ENCODE measurements at places on chromosomes 5 and 9. TPM values are rescaled to one million over a fixed set of nuclear protein-coding genes. Genes with fewer than 3 reads are reported as not detected.
A peak's percentile ranks its signal among the peaks of the same experiment; 100 is the strongest.

Gene PIK3R1
- polyA plus RNA-seq: 69.2 TPM

Gene BARX1
- polyA plus RNA-seq: 0.33 TPM

Gene TAF11L10
- not detected for polyA plus RNA-seq

Gene UHRF2
- polyA plus RNA-seq: 55.0 TPM

- DNase-seq: no peak
Observed at GRCh38 chr5:76755779-76756637, 40.1 kb downstream of the F2R start.

- DNase-seq: no peak
Observed at GRCh38 chr5:65475895-65476294, 5.8 kb downstream of the ADAMTS6 start.

DNA sequence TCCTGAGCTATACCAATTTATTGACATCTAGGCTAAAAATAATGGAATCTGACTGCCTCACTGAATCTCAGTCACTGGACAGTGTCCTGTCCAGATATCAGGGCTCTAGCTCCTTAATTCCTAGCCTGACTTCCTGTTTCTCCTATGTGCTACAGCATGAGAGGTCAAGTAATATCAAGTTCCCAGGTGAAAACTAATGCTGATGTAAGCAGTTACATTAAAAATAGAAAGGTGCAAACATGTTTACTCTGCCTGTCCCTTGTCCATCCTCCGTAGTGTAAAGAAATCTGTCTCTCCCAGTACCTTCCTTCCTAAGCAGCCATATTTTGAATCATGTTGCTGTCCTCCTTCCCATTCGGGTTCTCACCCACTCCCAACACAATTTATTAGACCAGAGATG lies 145.9 kb upstream of the GHR start:
- no peak for DNase-seq

GRCh38 chr9:108049671-108050494 lies 560.3 kb upstream of the KLF4 start:
- no peak for DNase-seq

DNA sequence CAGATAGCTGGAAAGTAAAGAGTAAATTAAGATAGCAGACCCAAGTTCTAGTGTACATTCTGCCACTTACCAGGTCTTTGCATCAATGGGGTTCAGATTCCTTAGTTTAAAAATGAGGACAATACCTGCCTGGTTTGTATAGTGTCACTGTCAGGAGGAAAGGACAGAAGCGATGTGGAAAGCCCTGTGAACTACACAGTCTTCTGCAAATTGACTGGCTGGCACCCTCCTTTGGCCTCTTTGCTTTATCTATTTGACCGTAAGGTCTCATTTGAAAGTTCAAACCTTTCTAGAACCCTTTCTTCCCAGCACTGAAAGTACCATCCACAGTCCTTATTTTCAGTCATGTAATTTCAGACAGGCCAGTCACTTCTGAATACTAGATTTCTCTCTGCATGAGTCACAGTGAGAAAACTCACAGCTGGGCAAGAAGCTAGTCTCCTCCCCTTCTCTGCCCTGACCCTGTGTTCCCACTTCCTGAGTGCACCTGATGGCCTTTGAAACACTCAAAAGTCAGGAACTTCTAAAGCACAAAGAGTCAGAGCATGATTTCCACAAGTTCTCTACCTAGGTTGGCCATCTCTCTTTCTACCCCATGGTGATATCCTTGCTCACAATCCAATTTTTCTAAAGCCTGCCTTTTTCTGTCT lies 91.3 kb upstream of the RASEF start:
- DNase-seq: no peak

- DNase-seq: peak; percentile 46
Observed at GRCh38 chr5:43065387-43065947, 25.3 kb upstream of the ANXA2R start.

DNA sequence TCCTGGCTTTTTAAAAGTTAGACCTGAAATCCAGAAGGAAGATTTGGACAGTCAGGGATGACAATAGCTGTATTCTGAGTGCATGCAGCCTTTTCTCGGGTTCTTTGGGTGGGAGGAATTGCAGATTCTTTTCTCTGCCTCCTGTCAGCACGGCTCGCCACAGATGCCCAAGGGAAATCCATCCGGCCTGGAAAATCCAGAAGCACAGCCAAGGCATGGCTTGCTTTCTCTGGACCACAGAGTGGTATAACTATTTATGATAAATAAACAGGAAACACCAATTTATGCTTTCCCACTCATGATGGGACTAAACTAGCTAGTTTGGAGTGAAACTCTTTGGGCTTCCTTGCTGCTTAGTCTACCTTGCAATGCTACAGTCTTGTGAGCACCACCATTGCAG lies 59.1 kb downstream of the C9orf152 start:
- DNase-seq: no peak

DNA sequence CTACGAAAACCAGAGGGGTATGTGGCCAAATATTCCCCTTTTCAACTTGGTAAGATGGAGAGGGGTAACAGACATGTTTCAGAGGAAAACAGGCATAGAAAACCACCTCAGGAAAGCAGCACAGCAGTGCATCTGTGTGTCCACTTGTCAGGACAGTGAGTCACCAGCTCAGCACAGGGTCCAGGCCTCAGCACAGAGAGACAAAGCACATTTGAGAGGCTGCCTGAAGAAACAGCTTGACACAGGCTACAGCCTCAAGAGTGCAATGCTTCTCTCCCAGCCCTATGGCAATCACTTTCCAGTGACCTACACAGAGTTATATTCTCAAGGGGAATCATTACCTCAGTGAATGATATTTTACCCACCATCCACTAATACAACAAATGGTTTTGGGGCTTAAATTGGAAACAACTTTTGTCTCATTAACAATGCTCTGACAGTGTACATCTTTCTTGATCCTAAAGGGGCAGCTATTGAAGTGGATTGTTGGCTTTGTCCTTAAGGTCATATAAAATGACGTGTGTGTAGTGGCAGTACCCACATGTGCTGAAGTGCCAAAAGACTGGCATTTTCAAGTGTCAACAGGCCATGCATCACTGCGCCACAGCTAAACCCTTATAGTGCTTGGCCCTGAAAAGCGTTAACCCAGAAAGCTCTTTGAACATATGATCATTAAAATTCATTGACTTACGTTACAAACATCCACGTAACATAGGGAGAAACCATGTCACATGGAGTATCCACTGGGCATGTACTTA lies 46.4 kb downstream of the ERMP1 start:
- no peak for DNase-seq

DNA sequence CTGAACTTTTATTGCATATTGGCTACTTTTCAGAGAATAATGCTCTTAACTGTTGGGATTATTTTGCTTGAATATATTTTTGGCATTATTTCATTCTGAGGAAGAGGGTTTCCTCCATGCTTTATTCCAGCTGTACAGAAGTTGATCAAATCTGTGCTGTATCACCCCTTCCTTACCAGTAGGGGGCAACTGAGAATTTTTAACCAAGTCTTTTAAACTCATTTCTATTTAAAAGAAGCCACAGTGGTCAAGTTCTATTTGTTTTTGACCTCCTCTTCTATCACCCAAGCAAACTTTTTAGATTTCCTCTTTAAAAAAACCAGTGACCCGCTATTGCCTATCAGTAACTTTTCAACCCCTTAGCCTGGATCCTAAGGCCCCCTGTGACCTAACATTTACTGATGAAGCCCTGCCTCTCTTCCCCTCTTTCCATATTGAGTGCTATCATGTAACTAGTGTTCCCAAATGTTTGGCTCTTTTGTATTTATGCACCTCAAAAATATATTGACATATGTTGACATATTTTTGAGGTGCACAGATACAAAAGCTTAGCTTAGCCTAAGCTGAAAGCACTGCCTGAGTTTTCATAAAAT lies 80.6 kb downstream of the FBXO4 start:
- DNase-seq: no peak

DNA sequence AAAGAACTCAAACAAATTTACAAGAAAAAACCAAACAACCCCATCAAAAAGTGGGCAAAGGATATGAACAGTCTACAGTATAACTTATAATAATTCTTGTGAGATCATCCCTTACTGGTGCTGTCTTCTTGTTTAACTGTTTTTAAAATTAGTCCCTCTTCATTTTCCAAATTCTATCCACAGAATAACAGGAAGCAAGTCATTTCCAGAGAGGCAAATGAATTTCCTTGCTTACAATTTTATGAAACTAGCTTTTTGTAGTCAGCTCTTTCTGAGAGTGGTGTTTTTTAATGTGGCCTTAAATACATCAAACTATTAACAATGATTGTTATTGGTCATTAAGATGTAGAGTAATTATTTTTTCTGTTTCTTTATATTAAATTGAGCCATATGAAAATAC lies 40.6 kb downstream of the FAM174A start:
- DNase-seq: no peak

GRCh38 chr5:136811086-136811485 lies 445.7 kb upstream of the TRPC7 start:
- DNase-seq: no peak
